ENCODE measurements at places on chromosomes 1 and 21.

GRCh38 chr1:229184066-229184465 is 86.8 kb upstream of the RAB4A start:
- ATAC-seq = no peak

DNA sequence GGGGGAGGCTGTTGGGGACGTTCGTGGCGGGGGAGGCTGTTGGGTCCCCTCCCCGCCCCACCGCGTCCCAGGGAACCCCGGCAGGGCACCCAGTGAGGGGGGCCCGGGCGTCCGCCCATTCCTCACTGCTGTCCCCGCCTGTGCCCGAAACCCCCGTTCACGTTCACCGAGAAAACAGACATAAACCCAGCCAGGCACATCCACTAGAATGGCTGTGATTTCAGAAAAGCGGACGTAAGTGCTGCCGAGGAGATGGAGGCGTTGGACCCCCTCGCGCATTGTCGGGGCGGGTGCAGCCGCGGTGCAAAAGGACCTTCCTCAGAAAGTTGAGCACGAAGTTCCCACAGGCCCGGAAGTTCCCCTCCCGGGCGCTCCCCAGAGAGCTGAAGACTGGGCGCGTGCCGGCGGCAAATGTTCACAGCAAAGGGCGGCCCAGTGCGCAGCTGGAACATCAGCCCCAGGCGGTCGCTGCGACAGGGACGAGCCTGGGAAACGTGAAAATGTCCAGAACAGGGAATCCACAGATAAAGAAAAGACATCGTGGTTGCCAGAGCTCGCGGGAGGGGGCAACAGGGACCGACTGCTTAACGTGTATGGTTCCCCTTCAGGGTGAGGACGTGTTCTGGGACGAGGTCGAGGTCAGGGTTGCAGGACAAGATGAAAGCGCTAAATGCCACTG is 18.5 kb upstream of the SAMD11 start:
- ATAC-seq = peak; percentile 14

- peak; percentile 98 for ATAC-seq
Measured at GRCh38 chr21:44792702-44793591, 8.7 kb downstream of the UBE2G2 start.

DNA sequence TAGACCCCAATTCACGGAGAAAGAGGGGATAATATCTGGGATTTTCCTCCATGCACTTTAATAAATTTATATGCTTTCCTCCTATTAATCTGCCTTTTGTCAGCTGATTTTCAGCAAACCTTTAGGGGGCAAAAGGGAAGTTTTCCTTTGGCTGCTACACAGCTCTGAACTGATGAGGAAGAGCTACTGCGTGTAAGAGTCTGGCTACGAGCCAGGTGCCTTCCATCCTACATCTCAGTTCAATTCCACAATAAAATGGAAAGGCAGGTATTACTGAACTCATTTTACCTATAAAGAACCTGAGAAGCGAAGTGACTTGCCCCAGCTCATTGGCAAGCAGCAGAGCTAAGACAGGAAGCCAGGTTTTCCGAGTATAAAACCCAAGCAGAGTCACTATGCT is 28.3 kb upstream of the ZNF326 start:
- ATAC-seq = no peak

GRCh38 chr1:29599071-29599470 is 362.7 kb downstream of the PTPRU start:
- no peak for ATAC-seq

DNA sequence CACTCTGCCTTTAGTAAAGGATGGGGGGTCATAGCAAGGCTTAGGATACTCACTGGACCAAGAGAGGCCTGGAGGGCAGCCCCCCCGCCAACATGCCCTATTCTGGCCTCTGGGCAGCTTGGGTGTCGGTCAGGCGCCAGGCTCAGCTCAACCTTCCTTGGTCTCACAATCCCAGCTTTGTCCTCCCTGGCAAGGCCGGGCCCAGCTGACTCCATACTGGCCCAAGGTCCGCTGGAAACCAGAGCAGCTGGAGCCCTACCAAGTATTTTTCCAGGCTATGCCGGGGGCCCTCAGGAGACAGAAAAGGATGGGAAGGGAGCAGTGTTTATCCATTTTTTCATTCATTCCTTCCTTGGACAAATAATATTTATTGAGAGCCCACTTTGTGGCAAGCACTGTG is 6.2 kb downstream of the FBXO2 start:
- no peak for ATAC-seq

DNA sequence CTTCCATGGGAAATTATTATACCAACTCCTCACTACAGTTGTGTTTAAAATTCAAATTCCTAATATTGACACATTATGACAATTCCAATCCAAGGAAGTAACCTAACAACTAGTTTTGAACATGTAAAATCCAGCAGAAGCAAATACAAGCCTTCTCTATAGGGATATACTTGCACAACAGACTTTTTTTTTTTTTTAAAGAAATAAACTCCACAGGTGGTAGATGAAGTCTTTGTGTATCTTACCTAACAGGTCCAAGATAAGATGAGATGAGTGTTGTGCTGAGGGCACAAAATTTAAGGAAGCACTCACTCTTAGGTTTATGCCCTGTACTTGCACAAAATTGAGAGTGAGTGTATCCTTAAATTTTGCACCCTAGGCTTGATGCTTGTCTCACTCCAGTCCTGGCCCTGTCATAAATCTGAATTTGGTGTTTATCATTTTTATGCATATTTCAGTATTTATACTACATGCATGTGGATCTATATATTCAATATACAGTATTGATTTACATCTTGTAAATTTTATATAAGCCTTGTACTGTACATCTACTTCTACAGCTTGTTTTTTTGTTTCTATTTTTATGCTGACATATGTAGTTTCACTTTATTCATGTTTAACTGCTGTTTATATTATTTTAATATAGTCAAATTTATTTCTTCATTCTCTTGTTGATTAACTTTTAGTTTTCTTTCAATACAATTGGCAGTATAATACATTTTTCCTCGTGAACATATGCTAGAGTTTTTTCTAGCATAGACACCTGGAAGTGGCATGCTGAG is 60.6 kb upstream of the RGL1 start:
- ATAC-seq = no peak

DNA sequence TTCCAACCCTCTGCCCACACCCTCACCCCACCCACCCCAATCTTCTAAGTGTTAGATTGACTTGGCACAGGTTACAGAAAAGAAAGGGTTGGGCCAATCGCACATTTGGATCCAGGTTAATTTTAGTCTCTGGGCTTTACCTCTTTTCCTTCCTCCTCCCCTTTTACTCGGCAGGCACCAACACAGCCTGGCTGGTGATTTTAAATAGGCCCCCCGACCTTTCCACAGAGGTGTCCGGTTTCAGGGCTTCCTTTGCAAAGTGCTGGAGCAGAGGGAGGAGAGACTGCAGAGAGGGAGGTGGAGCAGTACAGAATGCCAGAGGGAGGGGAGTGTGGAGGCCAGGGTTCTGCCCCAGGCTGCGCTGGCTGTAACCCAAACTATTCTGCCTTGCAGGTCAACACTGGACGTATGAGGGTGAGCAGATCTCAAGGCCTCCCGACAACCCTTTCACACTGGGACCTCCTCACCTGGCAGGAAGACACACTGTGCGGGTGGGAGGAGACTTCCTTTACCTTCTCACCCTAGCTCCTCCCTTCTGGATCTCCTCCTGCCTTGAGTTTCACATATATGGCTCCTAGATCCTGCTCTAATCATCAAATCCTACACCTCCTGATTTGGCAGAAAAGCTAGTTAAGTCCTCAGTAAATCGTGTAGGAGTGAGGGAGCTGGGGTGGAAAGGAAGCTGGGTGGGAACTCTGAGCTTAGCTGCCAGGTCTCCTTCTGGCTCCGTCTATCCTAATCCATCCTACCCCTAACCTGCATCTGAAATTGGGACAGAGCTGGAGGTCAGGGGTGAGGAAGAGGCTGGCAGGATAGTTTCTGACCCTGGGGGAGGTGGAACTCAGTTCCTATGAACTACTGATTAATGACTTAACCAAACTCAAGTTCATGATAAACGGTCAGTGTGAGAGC is 2.4 kb downstream of the CA14 start:
- peak; percentile 35 for ATAC-seq

DNA sequence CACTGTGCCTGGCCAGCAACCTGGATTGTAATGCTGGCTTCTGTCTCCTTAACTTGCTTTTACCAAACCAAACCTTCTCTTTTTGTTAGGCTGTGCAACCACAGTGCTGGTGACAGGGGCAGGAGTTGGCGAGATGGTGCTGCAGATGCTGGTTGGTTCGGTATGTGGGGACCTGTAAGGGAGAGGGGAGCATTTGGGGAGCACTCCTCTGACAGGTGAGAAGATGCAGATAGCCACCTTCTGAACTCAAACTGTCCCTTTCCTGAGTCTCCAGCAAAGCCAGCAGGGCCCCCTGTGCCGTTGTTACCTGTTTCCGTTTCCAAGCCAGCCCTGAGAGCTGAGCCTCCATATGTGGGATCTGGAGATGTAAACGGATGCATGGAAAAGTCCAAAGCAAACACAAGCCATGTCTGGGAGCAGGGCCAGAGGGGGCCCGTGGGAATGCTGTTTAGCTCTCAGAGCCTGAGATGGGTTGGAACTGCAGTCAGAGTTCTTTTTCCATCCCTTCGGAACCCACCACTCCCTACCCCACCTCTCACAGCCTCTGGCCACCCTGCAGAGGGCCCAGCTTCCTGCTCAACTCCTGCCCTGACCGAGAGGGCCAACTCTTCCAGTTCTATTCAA is 34.0 kb downstream of the ELK4 start:
- no peak for ATAC-seq

DNA sequence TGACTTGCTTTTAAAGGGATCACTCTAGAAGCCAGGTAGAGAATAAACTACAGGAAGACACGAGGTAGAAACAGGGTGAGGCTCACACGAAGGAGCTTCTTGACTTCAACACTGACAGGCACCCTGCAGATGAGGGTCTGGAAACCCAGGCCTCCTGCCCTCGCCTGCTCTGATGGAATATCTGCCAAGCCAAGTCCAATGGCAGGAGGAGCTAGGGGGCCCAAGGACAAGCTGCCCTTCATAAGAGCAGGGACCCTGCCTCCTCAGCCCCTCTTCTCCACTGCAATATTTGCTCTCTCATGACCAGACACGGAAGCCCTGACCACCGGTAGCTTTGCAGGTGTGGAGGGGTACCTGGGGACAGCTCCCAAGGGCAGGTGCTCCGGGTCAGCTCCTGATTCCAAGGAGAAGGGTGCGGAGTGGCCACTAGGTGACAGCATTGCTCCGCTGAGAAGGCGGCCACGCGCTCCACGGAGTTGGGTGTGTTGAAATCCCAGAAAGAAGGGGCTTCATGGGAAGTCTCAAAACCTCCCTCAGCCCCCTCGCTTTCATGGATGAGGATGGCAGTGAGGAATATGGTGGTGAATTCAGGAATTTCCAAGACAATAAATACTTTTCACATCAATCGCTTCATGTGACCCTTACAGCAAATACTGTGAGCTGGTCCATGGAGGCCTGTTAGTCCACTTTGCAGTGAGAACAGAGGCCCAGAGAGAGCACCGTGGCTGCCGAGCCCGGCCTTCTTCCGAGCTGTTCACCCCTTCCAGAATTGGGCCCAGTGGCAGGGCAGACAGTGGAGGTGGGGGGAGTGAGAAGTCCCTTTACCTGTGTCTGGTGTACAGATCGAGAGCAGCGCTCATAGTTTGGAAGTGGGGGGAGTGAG is 33.2 kb upstream of the PAX7 start:
- ATAC-seq = peak; percentile 86

DNA sequence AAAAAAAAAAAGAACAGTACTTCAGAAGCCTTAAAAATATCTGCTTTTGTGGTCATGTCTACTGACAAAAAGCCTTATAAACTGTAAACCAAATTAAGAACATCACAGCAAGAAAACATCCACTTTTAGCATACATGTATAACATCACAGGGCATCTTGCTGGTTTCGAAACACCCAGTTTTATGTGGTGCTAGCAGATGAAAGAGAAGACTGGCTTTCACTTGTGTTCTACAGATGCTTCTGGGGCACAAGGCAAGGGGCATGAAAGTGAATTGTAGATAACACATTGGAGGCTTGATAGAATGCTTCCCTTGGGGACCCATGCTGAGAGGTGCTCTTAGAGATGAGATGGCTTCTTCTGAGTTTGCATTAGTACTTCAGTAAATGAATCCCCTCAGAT is 543.7 kb upstream of the PKN2 start:
- ATAC-seq = no peak

GRCh38 chr1:193729429-193729828 is 543.0 kb upstream of the B3GALT2 start:
- ATAC-seq = peak; percentile 80

DNA sequence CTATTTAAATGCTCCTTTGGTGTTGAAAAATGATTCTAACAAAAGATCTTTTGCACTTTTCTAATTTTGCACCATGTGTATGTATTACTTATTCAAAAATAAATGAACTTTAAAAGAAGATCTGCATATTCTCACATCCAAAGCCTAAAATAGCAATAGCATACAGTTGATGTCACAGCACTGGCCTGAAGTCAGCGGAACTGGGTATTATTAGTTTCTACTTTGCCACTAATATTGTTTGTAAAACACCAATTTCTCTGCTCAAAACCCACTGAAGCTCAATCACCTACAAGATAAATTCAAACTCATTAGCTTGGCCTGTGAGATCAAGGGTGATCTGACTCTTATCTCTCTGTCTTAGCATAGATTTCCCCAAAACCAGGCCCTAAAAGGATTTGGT is 34.5 kb upstream of the BCAR3 start:
- no peak for ATAC-seq

DNA sequence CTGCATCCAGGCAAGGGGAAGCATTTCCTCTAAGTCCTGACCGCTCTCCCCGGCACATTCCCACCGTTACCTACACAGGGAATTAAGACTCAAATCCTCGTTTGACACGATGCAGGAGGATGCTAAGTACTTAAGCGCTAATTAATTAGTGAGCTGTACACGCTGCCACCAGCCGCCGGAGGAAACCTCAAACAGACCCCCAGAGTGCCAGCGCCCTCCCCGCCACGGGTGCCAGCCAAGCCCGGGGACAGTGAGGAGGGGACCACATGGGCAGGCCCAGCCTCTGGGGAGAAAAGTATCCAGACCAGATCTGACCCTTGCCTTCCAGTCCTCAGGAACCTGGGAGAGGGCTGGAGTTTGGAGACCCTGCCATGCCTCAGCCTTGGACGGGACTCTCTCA is 17.4 kb upstream of the CASZ1 start:
- no peak for ATAC-seq

DNA sequence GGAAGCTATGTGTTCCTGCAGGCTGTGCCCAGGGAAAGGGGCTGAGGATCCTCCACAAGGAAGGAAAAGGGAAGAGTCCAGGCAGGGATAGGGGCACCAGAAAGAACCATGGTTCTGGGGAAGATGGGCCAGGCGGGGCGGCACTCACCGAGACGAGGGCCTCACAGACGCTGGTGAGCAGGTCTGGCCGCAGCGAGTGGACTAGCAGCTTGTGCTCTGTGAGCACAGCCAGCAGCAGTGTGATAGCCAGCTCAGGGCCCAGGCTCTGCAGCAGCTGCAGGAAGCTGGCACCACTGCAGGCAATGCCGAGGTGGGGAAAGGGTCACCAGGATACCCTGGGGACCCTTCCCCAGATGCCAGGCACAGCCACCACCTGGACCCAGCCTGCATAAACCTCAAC is 5.8 kb downstream of the DENND4B start:
- ATAC-seq = no peak

- ATAC-seq = peak; percentile 48
Measured at GRCh38 chr1:103514920-103515503, 10.5 kb upstream of the RNPC3 start.

- peak; percentile 91 for ATAC-seq
Measured at GRCh38 chr1:205430696-205431305, 8.9 kb upstream of the LEMD1 start.

All from motor neuron (in vitro differentiated cells).